ENCODE measurements at places on chromosomes 4 and X.

DNA sequence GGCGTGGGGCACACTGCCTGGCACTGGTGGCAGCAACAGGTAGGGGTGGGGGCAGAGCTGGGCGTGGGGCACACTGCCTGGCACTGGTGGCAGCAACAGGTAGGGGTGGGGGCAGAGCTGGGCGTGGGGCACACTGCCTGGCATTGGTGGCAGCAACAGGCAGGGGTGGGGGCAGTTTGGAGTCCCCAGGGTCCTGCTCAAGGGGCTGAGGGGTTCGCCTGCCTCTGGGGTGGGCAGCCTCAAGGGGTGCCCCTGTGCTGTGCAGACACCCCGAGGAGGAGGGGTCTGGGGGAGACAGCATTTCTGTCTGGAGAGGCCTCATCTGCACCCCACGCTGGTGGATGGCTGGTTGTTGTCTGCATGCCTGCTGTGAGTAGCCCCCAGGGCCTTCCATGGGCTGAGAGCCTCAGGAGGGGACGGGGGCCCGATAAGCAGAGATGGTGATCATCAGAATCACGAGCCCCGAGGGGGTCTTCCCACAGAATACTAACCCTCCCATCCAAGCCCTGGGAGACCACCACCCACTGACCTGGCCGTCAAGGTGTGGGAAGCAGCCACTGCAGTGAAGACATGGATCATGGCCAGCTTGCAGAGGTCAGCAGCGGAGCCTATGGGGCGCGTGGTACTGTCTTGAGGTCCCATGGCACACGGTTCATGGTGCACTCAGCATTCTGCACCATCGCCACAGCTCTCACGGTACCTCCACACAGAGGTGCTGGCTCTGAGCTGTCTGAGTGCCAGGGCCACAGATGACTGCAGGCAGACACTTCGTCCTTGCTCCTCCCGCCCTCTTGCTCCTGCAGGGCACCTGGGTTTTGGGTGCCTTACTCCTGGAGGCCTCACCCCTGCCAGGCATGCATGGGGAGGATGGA lies 21.5 kb downstream of the NAT8L start:
- DNase-seq, result no peak

GRCh38 chr4:43458293-43458692 lies 565.8 kb downstream of the GRXCR1 start:
- no peak for DNase-seq

GRCh38 chr4:149754526-149754925 lies 61.1 kb downstream of the IQCM start:
- DNase-seq, result peak; percentile 64

GRCh38 chr4:127362686-127363085 lies 270.1 kb upstream of the INTU start:
- DNase-seq, result no peak

DNA sequence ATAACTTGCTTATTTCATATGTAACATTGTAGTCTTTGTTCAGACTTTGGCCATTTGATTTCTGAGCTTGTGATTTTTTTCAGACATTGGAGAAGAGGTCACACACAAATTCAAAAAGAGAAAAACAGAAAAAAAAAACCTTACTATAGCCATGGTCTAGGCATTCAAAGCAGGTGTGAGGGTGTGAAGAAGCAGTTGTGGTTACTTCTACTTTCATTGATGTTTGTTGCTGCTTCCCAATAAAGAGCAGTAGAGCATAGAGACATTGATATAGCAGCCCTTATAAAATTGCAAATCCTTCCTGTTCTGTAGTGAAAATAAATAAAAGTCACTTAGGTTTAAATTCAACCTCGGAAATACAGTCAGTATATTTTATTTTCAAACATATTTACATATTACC lies 671.6 kb downstream of the GRXCR1 start:
- DNase-seq, result no peak

- DNase-seq, result peak; percentile 31
These were observed at the start of gene GABRB1 for GRCh38 chr4:47031011-47031678. Gene GABRB1 (plus strand): TSS chr4:47031567.

DNA sequence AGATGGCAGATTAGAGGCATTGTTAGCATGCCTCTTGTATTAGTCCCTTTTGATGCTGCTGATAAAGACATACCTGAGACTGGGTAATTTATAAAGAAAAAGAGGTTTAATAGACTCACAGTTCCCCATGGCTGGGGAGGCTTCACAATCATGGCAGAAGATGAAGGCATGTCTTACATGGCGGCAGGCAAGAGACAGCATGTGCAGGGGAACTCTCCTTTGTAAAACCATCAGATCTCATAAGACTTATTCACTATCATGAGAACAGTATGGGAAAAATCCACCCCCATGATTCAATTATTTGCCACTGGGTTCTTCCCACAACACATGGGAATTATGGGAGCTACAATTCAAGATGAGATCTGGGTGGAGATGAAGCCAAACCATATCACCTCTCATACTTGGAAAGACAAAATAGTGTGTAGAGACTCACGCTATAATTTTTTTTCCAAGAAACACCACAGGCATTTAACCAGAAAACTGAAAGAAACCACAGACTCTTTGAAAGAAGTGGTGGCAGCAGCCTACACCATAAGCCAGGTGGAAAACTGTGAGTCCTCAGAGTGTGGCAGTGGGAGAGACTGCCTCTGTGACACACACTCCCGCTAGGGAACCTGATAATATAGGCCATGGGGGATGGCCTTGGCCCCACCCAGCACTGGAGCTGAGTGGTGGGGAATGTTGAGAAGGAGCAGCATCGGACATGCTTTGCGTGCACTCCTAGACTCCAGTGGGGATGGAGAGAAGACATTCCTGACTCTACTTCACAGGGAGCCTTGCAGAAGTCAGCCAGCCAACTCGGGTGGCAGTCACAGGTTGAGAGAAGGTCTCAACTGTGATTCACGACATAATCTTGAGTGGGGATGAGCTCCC lies 51.5 kb downstream of the SLC2A9 start:
- no peak for DNase-seq

- no peak for DNase-seq
These were observed 52.7 kb downstream of the NPY1R start for GRCh38 chr4:163279713-163280112.

DNA sequence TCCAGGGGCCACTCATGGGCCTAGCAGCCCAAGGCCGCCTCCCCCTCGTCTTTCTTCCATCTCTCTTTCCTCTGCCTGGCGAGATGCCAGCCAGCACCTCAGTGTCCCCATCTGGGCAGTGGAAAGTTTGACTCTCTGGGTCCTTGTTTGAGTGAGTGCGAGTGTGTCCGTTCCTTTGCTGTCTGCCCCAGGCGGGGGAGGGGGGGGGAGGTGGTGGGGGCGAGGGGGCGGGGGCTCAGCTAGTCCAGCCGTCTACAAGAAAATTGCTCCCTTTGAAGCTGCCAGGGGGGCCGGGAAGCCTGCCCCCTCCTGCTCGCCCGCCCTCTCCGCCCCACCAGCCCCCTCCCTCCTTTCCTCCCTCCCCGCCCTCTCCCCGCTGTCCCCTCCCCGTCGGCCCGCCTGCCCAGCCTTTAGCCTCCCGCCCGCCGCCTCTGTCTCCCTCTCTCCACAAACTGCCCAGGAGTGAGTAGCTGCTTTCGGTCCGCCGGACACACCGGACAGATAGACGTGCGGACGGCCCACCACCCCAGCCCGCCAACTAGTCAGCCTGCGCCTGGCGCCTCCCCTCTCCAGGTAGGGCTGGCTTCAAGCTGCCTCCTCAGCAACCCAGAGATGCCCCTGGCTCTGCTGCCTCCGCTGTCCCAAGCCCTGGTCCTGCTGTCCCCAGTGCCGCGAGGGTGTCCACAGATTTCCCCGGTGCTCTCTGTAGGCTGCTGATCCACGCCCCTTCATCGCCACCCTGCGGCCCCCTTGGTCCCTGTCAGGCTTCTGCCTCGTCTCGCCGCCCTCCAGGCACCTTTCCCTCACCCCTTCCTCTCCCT lies at the start of gene BGN:
TSS of gene BGN (plus strand) at position 440 of the 821 bp plus-strand sequence. CDS start 9,652 bp downstream, outside the sequence.
- peak; percentile 15 for DNase-seq

GRCh38 chr4:109040441-109040840 lies 262.0 kb downstream of the COL25A1 start:
- peak; percentile 27 for DNase-seq

DNA sequence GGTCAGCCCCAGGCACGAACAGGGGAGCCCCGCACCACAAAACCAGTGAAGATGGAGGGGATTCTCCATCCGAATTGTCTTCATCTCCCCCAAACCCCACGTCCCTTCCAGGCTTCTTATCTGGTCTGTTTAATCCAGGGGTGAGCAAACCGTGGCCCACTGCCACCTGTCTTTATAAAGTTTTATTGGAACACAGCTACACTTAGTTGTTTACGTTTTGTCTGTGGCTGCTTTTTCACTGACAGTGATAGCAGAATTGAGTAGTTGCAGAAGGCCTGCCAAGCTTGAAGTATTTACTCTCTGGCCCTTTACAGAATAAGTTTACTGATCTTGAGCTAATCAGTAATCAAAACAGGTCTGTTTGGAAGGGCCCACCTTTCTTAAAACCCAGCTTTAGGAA lies 324.0 kb downstream of the ARHGAP10 start:
- no peak for DNase-seq

DNA sequence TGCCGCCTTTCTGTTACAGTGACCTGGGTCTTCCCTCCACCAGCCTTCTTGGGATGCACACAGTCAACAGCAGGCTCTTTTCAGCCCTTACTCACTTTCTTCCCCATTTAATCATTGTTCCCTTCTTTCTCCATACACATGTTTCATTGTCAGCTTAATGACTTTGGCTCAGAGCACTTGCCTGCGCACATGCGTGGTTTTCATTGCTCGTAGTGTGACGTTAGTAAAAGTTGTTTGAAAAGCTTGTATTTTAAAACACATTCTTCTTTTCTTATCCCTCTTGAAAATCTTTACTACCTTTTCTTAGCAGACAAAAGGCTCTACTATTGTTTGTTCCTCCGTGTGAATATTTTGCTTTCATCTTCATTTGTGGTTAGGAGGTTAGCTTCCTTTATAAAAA lies 19.7 kb upstream of the SCOC start:
- DNase-seq, result no peak

DNA sequence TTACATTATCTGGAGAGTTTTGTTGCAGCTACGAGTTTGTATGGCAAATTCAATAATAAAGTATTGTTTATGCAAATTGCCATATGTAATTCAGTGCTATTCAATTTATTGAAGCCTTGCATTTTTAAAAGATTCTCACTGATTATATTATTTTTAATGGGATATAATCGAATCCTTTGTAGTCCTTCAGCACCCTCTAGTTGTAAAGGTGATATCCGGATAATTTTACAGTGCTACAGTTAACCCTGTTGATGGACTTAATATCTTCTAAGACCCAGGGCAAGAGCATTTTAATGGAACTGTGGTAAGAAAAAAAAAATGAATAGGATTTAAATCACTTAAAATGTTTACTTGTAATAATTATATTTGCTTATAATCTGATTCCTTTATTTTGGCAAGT lies 48.5 kb upstream of the GRIA2 start:
- peak; percentile 34 for DNase-seq

GRCh38 chrX:17456526-17456925 lies 81.5 kb downstream of the NHS start:
- DNase-seq, result no peak

DNA sequence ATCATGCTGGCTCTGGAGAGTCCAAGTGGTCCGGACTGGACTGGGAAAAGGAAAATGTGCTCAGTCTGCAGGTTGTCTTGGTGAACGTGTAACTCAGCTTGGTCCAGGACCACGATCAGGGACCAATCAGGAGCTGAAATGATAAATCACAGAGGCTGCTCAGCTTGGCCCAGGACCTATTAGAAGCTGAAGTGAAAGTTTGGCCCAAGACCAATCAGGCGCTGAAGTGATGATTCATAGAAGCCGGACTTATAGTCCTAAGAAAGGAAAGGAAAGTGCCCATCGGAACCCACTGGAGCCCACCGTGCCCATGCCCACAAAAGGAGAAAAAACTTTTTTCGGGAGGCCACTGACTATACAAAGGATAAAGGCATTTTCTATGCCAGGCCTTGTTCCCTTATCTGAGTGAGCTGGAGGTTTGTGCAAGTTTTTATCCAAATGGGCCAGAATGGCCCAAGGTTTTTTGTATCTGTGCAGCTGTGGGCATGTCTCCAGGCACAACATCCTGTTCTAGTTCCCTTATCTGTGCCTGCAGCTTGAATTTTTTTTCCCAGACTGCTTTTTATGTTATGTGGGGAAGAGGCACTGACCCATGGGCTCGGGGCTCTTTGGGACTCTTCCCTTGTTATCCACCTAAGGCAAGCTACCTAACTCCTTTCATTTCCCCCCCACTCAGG lies 194.4 kb downstream of the FAM133A start:
- DNase-seq, result no peak

DNA sequence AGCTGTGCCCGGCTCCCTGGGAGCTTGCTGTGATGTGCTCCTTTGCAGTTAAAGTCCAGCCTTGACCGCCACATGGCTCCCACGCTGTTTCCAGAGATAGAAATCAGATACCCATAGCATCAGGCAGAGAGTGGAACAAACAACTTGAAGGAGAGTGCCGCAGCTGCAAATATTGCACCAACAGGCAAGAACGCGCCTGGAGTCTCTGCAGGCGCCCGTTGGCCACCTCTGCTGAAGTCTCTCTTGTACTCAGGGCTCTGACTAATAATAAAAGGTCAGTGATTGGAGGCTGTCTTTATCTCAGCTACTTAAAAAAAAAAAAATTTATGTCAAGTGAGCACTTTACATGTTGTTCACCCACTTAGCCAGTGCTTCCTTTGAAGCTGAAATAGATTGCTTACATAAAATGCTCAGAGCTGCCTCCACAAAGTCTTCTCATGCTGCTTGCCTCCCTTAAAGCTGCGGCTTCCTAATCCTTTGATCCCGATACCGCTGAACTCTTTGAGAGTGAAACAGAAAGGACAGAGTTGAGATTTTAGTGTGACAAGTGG lies 30.9 kb upstream of the TENM3 start:
- peak; percentile 93 for DNase-seq

DNA sequence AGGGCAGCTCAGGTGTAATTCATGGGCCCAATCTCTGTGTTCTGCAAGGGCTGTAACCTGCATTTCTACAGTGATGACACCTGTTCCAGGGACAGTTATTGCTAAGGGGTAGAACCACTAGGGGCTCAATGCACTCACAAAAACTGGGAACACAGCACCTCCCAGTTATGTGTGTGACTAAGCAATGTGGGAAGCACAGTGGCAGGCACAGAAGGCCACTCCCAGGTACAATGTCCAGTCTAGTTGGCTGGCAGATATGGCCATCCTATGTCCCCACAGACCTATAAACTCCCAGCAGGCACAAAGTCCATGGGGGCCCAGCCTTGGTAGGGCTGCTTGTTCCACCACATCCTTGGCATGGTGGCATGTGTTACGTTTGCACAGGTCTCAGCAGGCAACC lies 25.7 kb downstream of the CXCL13 start:
- DNase-seq, result no peak

DNA sequence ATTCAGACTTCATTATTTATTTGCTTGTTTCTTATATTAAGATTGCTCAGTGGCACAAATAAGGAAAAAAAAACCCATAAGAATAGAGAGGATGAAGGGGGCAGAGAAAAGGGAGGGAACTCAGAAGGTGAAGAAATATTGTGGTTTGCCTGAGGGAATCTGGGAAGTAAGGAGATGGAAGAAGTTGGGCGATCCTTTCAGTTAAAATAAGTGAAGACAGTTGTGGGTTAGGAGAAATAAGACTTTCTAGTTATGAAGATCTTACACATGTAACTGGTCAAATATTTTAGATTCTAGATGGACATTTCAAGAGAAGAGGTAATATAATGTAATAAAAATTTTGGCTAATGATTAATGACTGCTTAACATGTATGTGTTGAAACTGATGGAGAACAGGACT lies 138.7 kb upstream of the LIMCH1 start:
- no peak for DNase-seq

All from iris pigment epithelial cell (primary cell).